H4 (cell line): ENCODE measurements at places on chromosomes 5 and 9. TPM values are rescaled to one million over a fixed set of nuclear protein-coding genes. Genes with fewer than 3 reads are reported as not detected.

- no peak for DNase-seq
Measured at GRCh38 chr5:164672205-164672604, 1166.8 kb downstream of the MAT2B start.

- DNase-seq, result no peak
Measured at GRCh38 chr5:74482990-74483389, 157.5 kb downstream of the ENC1 start.

GRCh38 chr9:121689461-121690157 lies 38.2 kb downstream of the DAB2IP start:
- DNase-seq, result no peak

The NPR3 gene
- total RNA-seq, result 0.10 and 0.27 TPM in 2 replicates

The DNM1 gene
- 19.7 and 20.0 TPM in 2 replicates for total RNA-seq

The MRPL36 gene
- total RNA-seq, result 95.5 and 109 TPM in 2 replicates

The FLT4 gene
- 0.04 TPM in 1 of 2 replicates, not detected in the other for total RNA-seq

GRCh38 chr5:141105350-141105749 lies 5.1 kb downstream of the PCDHB3 start:
- no peak for DNase-seq

The C9orf50 gene
- not detected in 2 replicates for total RNA-seq

The SLC25A25 gene
- total RNA-seq, result 4.7 and 5.8 TPM in 2 replicates
